Activated CD4-positive, alpha-beta T cell treated with anti-CD3 and anti-CD28 coated beads, Interleukin-2, amount 50 U/mL, for 16 hours (primary cell): ENCODE measurements at places on chromosomes 6 and 20.

DNA sequence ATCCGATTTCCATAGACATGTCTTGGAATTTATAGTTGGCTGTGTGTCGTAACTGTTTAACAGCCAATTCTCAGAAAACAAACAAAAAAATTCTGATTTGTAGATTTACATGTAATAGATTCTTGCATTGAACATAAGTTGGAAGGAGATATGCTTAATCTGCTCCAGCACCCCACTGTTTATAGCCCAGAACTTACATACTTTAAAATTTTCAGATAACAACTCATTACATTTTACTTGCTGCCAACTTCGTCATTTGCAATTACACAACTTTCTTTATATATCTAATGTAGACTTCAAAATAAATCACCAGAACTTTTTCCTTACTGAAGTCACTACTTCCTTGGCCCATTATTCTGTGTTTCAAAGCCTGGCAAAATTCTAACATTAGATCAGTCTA lies 472.3 kb upstream of the EYS start:
- DNase-seq = no peak

DNA sequence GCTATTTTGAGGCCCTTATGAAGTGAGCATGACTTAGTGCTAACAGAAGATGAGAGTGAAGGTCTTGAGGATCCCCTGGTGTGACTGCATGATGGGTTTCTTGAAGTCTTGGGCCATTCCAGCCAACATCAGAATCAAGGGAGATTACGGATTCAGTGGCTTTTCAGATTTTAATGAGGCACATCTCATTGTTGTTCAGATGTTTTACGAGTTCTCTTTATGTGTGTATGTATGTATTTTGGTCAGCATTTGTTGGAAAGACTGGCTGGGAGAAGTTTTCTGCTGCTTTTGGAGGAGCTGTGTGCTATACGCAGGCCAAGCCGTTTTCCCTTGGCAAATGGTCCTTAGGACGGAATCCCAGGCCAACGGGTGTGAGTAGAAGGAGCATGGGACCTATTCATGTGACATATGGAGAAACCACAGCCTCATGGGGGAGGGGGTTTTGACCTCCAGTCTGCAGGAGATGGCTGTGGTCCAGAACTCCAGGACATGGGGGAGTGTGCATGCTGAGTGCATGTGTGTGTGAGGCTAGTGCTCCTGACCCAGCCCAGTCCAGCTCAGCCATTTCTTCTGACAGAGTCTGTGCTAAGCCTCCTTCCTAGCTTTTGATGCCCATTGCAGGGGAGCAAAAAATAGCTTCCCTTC lies 35.3 kb downstream of the CHMP4B start:
- DNase-seq = no peak

DNA sequence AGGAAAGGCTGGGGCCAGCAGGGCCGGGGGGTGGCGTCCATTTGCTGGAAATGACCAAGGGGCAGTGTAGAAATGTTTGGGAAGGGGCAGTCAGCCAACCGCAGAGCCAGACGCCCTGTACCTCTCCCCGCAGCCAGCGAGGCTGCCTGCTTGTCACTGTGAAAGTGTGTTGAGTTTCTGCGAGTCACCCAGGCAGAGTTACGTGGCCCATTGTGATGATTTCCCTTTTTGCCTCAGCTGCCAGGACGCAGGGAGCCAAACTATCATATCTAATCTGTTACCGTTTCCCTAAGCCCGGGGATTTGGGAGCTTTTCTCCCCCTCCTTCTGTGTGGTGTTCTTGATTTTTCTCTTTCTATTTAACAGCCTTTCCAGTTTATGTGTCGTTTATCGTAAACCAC lies 67.9 kb upstream of the STX16 start:
- no peak for DNase-seq

DNA sequence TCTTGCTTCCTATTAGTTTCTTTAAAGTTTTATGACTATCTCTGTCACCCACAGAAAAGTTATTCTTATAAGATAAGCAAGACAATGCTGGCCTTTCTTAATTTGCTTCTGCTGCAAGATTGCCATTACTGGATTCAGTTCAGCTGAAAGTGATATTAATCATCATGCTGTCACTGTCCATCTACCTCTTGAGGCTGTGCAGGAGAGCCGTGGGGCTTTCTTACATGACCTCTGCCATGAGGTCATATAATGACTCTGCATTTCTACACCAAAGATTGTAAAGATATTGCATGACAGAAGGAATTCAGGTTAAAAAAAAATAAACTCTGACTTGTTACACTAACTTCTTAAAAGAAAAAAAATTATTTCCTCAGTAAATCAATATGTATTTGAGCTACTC lies 106.9 kb downstream of the TRDN start:
- no peak for DNase-seq

GRCh38 chr20:50256577-50256976 lies 65.9 kb downstream of the CEBPB start:
- no peak for DNase-seq

DNA sequence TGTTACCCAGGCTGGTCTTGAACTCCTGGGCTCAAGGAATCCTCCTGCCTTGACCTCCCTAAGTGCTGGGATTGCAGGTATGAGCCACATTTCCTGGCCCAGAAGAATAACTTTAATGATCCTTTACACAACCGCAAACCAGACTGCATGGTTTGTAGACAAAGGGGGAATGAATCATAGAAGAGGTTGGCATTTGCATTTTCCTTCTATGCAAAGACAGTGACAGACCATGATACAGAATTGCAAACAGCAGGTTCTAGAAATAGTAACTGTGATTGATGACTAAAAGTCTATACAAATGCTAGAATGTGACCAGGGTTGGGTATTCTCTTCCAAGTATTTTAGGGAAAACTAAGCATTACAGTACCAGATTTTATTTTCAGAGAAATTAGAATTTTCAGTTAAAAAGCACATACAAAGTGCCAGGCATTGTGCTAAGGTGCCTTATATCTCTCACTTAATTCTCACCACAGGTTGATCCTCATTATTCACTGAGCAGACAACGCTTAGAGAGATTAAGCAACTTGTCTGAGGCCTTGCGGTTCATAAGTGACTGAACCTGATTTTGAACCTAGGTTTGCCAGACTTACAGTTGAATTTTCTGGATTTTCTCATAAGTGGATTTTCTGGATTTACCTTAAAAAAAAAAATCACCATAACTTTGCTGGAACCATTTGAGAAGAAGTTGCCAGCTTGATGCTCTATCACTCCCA lies 146.6 kb downstream of the ZFAND3 start:
- DNase-seq = no peak

- DNase-seq = no peak
Observed at GRCh38 chr6:126027601-126028000, 41.3 kb downstream of the TRMT11 start.

- no peak for DNase-seq
Observed at GRCh38 chr6:54244430-54244829, 63.8 kb upstream of the TINAG start.

DNA sequence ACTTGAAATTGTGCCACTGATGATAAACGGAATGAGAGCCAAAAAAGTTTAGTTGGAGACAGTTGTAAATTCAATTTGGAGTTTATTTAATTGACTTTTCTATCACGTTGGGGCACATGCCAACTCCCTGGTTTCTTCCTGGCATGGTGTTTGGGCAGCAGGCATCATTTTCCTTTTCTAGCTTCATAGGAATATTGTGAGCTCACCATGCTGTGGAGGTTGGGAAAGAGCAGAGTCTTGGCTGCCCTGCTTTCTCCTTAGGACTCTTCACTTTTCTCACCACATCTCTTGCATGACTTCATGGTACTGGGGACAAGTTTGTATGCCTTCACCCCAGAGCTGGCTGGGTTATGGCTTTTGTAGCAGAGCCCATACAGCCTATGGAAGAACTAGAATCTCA lies 6.4 kb downstream of the SCAND1 start:
- DNase-seq = no peak

- DNase-seq = peak; percentile 28
Observed at GRCh38 chr20:46831633-46832011, 63.0 kb upstream of the EYA2 start.

- DNase-seq = no peak
Observed at GRCh38 chr20:57724610-57725405, 15.0 kb upstream of the PMEPA1 start.

- no peak for DNase-seq
Observed at GRCh38 chr6:167551628-167552257, 226.9 kb downstream of the TTLL2 start.

GRCh38 chr6:35461270-35461669 lies 6.9 kb upstream of the RPL10A start:
- DNase-seq = no peak

DNA sequence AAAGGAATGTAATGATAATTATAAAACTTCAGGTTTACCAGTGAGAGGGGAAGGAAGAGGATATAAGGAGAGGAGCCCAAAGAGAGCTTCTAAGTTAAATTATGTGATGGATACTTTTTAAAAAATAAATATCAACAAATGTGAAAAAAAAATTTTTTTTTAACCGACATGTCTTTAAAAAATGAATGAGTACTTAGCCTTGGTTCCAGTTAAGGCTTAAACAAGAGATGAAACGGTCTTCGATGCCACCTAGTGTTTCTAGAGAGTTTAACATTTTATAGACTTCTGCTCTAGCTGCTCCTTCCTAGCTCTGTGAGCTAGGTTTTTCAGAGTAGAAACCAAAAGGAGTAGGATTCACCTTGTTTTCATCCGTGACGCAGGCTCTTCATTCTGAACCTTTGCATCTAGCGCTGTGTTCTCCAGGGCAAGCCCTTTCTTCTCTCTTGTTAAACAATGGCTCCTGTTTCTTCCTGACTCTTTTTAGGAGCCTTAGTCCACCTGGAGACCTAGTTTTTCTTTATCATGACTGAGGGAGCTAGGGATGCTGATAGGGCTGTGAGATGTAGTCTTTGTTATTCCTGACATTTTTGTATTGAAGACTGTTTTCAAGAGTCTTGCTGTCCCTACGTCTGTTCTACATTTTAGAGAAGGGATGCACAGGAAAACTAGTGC lies 42.4 kb upstream of the GNRH2 start:
- peak; percentile 63 for DNase-seq

GRCh38 chr20:35240811-35241293 lies 14.4 kb downstream of the MMP24 start:
- no peak for DNase-seq

DNA sequence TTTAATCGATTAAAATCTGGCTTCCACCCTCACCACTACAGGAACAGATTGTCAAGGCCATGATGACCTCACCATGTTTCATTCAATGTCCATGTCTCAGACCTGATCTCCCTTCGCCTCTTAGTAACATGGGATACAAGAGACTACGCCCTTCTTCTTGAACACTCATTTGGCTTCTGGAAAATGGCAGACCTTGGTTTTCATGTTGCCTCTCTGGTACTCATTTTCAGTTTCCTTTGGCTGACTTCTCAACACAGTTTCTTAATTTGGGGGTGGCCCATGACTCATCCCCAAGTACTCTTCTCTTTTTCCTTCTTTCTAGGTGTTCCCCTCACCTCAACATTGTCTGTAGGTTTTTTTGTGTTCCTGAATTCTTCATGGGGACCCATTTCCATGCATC lies 22.7 kb downstream of the TMX4 start:
- peak; percentile 12 for DNase-seq

GRCh38 chr6:170048615-170049256 lies 242.1 kb downstream of the DLL1 start:
- DNase-seq = peak; percentile 7

- DNase-seq = no peak
Observed at GRCh38 chr6:144767051-144767450, 481.9 kb downstream of the UTRN start.

DNA sequence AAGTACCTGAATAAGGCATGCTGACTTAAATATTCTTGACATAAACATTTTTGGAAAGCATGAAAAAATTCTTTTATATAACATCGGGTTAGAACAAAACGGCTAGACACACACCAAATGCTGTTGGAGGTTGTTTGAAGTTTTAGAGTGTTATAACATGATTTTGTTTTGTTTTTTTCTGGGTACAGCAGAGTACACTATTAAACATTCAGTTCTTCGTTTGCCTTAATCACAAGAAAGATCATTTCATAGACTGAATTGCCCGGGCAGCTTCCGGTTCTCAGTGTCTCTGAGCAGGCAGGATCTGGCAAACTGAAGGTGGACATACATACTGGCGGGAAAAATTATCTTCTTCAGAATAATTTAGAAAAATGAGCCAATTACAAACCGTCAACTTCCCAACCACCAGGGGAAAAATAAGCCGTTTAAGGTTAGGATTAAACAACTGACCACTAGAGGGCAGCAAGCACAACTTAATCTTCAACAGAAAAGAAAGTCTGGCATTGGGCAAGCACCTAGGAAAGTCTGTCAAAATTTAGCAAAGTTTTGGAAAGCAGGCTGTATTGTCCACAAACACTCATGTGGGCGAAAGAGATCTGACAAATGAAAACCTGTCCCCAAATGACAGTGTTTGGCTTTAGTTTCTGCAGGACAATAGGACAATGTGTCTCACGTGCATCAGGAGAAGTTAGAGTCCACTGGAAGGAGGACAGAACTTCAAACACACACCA lies 15.0 kb downstream of the ZNF217 start:
- DNase-seq = peak; percentile 84

GRCh38 chr6:7954477-7955200 lies 44.1 kb upstream of the TXNDC5 start:
- DNase-seq = no peak

DNA sequence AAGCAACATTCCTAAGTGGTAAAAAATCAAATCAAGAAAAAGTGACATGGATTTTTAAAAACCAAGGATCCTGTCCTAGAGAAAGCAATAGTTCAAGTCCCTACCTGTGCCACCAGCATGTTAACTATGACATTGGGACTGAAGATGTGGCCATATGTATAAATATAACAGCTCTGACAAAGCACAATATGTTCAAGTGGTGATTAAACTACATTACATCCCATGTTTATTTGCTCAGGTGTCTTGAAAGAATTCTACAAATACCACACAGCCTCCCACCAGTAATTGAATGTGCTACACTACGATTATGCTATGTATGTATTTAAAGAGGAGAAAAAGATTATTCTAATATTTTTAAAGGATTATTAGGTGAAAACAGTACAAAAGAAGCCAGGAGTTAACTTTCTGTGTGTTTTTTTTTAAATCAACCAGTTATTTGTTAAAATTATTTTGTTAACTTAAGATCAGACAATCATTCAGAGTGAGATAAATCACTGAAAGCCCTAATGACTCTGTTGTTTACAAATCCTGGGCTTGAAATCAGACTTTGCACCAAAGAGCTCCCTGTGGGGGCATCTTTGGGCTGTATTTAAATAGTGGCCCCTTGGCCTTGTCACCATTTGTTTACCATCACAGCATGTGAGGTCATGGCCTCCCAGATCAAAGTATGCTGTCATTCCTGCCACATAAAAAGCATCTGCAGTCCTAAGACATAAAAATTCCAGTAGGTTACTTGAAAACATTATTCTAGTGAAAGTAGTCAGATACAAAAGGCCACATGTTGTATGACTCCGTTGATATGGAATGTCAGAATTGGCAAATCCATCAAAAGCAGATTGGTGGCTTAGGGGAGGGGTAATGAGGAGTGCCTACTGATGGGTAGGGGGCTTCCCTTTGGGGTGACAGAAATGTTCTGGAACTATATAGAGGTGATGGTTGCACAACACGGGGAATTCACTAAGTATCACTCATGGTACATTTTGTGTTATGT lies 17.1 kb downstream of the TTLL2 start:
- DNase-seq = no peak

GRCh38 chr6:142296975-142297604 lies 4.7 kb upstream of the ADGRG6 start:
- DNase-seq = no peak
